ENCODE measurements at places on chromosomes 5 and 9.

DNA sequence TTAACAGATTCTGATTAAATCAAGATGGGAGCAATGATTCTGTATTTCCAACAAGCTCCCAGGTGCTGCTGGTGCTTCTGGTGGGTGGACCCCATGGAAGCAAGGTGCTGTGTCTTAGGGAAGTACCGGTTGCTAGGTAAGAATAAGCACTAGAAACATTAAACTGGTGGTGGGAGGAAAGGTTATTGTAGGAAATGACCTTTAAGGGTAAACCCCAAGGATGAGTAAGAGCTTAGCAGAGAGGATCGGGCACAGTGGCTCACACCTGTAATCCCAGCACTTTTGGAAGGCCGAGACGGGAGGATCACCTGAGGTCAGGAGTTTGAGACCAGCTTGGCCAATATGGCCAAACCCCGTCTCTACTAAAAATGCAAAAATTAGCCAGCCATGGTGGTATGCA, 16.2 kb upstream of the CREBRF start:
- DNase-seq = no peak

DNA sequence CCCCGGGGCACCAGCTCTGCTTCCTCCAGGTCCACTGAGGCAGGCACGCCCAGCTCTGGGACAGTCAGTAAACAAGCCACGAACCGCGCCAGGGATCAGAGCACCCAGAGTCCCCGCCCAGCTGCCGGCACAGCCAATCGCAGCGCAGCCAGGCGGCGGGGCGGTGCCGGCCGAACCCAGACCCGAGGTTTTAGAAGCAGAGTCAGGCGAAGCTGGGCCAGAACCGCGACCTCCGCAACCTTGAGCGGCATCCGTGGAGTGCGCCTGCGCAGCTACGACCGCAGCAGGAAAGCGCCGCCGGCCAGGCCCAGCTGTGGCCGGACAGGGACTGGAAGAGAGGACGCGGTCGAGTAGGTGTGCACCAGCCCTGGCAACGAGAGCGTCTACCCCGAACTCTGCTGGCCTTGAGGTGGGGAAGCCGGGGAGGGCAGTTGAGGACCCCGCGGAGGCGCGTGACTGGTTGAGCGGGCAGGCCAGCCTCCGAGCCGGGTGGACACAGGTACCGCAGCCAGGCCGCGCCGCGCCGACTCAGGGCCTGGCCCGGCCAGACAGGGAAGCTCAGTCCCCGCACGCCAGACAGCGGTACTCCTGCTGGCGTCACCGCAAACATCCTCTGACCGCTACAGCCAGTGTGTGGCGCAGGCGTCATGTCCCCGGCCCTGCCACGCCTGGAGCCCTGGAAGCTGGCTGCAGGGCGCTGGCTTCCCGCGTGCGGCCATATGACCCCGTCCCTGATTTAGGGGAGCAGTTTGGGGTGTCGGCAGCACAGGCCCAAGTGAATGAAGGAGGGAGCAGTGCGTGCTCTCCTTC, at the start of gene CTSL:
CTSL (plus strand) TSS at position 220 of the 810 bp plus-strand sequence. CDS start 1,485 bp downstream, outside the sequence.
- no peak for DNase-seq

- peak; percentile 67 for DNase-seq
Observed at GRCh38 chr9:32928912-32929311, 72.5 kb downstream of the APTX start.

DNA sequence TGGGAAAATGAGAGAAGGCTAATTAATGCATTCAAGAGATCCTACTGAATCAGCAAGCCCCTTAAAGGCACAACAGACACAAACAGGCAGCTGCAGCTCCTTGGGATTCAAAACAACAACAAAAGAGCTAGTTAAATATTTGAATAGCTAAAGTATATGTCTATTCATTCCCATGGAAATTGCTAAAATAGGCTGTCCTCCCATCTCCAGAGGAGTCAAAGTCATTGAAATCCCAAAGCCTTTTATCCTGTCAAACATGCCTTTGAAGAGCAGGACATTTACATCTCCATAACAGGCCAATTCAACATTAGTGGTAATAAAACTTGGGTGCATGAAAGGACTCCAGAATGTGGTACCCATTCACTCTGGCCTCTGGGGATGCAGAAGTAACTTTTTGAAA, 177.4 kb downstream of the NTRK2 start:
- DNase-seq = no peak

GRCh38 chr9:131289301-131290035, at the start of gene PLPP7:
TSS of gene PLPP7 (plus strand) at chr9:131289723. CDS start at chr9:131289998, 275 bp downstream.
- peak; percentile 76 for DNase-seq

- DNase-seq = no peak
Observed at GRCh38 chr5:124641154-124641792, 105.2 kb downstream of the ZNF608 start.

GRCh38 chr5:137090721-137091120, 408.4 kb downstream of the SPOCK1 start:
- DNase-seq = no peak

GRCh38 chr5:7878381-7878873, 9.5 kb downstream of the MTRR start:
- no peak for DNase-seq

DNA sequence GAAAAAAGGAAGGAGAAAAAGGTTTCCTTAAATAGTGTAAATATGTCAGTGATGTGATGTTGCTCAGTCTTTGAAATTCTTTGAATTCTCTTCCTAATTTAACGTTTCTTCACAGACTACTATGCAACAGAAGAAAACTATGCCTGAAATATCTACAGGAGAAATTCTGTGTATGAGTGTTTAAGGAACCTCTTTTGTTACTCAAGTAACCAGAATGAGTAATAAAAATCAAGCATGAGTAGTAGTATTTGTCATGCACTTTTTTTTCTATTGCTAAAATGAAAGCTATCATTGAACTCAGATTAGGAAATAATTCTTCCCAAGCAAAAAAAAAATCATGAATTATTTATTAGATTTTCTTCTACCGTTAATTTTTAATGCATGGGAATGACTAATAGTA, 20.3 kb upstream of the THG1L start:
- DNase-seq = no peak

- no peak for DNase-seq
Observed at GRCh38 chr9:35852876-35853865, 17.0 kb downstream of the OR13J1 start.

GRCh38 chr9:92965759-92966517, 18.6 kb downstream of the FGD3 start:
- DNase-seq = no peak

GRCh38 chr5:146107901-146108300, 2.5 kb upstream of the PLAC8L1 start:
- no peak for DNase-seq

- no peak for DNase-seq
Observed at GRCh38 chr9:138013273-138013672, 135.7 kb downstream of the CACNA1B start.

DNA sequence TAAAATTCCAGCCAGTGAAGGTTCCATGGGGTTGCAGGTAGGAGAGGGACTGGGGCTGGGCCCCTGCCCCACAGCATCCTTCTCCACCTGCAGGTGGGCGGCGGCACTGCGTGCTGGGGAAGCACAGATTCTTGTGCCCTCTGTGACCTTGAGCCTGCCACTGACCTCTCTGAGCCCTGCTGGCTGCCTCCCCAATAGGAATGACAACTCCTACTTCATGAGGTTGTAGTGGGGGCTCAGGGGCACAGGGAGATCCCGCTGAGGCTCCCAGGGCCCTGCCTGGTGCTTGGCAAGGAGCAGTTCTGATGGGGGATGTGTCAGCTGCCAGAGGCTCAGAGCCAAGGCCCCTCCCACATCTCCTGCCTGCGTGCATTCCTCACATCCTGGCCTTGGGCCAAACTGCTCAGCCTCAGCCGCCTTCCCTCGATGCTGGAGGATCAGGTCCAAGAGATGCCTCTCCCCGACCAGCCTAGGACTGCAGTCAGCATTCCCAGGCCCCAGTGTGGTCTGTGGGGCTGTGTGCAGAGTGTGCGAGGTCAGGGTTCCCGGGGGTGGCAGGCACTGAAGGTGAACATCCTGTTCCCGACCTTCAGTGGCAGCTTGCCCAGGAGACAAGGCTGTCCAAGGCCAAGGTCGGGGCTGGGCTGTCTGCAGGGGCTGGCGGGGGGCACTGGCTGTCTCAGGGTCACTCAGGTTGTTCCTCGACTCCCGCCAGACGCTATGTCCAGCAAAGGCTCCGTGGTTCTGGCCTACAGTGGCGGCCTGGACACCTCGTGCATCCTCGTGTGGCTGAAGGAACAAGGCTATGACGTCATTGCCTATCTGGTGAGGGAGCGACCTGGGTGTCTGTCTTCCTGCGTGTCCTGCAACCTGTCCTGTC, 7.0 kb downstream of the ASS1 start:
- DNase-seq = peak; percentile 47
